Stimulated activated CD8-positive, alpha-beta memory T cell treated with anti-CD3 and anti-CD28 coated beads, Interleukin-4, amount 100 ng/mL, for 24 hours (primary cell): ENCODE measurements at places on chromosomes 13 and 19.

DNA sequence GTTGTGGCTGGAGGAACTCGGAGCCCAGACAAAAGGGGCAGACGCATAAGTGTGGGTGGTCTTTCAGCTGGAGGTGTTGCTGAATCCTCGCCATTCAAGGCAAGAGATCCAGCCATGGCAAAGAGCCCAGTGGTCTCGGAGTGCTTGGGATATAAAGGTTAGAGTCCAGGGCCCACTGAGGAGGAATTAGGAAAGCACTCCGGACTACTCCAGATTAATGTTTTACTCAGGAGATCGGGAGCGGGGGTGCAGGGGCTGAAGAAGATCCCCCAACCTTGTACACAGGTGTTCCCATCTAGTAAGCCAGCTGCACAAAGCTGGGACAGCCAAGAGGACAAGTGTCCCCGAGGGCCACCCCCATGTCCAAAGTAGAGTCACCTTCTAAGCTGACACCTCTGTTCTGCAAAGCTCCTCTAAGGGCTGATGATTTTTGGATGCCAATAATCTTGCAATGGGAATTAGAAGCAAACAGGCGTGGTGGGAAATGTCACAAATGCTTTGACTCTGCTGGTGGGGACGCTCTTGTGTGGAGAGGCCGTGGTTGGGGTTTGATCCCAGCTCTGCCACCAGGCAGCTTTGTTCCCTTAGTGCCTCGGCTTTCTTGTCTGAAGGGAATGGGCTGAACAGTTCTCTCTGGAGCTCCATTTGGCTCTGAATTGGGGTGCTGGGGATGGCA is 194.3 kb upstream of the SOX1 start:
- DNase-seq, result no peak

- no peak for DNase-seq
Observed at GRCh38 chr13:94479616-94480015, at the start of gene DCT. TSS of gene DCT (minus strand) at chr13:94479682. CDS start at chr13:94479255, 427 bp downstream.

DNA sequence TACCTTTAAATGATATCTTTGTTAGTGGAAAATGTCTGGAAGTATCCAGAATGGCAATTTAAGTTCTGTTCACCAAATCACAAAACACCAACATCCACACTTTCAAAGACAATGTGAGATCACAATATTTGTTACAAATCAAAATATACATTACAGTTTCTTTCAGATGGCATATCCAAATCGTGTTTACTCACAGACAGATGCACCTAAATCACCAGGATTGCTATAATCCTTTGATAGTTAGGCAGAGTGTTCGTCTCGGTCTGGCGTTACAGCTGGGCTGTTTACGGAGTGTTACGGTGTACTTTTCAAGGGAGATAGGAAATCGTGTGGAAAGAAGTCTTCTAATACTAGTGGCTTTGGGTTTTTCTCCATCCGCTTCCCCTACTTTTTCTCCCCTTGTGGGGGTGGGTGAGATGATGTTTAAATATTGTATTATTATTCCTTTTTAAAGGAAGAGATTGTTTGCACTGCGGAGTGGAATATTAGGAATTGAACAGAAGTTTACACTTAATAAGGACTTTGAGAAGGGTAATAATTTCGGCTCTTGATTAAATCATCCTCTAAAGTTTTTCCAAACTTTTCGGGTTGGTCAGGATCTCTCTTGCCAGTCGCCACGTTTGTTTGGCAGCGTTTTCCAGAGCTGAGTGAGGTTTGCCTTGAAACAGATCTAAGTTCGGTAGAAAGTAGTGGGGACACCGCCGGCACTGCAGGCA is 1.8 kb downstream of the MAB21L1 start:
- no peak for DNase-seq

DNA sequence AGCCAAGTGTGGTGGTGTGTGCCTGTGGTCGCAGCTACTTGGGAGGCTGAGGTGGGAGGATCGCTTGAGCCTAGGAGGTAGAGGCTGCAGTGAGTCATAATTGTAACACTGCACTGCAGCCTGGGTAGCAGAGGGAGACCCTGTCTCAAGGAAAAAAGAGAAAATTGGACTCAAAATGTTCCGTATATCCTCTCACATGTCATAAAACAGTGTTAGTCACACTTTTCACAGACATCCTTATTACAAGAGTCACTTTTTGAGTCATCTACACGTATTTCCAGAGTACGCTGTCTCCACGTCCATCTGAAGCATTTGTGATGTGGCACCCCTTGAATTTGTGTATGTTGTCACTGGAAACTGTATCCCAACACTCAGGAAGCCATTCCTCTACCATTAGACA is 133.0 kb downstream of the SIPA1L3 start:
- no peak for DNase-seq

DNA sequence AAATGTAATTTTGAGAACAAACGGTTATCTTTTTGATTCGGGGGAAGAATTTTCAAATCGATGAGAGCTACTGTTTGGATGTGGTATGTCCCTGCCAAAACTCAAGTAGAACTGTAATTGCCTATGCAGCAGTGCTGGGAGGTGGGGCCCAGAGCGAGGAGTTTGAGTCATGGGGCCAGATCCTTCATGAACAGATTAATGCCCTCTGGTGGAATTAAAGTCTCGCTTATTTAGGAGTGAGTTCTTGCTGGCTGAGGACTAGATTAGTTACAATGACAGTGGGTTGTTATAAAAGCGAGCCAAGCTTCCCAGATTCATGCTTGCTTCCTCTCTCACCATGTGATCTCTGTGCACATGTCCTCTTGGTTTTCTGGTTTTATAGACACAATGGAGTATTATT is 11.8 kb upstream of the PRR20A start:
- DNase-seq, result no peak

DNA sequence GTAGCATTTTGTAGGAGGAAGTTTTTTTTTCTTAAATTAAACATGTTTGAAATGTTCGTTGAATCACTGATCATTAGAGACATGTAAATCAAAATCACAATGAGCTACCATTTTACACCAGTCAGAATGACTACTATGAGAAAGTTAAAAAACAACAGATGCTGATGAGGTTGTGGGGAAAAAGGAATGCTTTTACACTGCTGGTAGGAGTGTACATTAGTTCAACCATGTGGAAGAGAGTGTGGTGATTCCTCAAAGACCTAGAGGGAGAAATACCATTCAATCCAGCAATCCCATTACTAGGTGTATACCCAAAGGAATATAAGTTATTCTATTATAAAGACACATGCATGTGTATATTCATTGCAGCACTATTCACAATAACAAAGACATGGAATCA is 122.0 kb upstream of the ARGLU1 start:
- DNase-seq, result no peak

- no peak for DNase-seq
Observed at GRCh38 chr19:3976495-3977241, 5.8 kb upstream of the DAPK3 start.

DNA sequence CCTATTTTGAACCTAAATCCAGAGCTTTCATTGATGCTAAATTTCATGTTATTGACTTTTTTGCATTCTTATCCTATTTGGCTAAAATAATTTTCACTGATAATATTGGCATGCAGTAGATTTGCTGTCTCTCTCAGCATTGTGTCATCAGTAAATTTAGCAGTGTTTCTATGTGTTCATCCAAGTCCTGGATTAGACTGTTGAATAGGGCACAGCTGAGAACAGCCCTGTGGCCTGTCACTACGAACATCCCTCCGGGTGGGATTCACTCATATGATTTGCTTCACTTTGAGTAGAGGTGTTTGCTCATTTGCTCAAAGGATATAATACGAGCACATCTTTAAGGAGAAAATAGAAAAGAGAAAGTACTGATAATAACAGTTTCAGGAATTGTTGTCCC is 101.5 kb downstream of the HSPH1 start:
- DNase-seq, result no peak

DNA sequence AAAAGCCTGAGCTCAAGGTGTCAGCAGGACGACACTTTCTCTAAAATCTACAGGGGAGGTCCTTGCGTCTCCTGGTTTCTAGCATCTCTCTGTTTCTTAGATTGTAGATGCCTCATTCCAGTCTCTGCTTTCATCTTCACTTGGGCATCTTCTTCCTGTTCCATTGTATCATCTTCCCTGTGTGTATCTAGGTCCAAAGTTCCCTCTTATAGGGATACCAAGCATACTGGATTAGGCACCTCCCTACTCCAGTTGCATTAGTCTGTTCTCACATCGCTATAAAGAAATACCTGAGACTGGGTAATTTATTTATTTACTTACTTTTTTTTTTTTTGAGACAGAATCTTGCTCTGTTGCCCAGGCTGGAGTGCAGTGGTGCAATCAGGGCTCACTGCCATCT is 91.3 kb upstream of the ABCC4 start:
- no peak for DNase-seq

GRCh38 chr13:98370806-98371515 is 193.9 kb upstream of the RNF113B start:
- DNase-seq, result no peak

DNA sequence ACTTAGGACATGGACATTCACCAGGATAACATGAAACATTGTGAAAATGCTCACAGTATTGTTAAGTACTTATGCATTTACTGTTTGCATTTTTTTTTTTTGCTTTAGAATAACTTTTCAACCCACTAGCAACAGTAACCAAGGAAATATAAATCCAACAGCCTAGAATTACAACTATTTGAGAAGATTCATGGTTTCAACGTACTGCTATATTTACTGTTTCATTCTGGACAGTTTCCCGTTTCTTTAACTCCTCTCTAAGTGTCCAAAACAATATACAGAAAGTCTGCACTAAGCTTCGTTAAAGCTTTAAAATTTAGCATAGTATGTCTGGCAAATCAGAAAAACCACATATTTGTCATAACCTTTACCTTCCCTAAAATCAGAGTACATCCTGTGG is 2.7 kb downstream of the SMAD9 start:
- no peak for DNase-seq

- DNase-seq, result no peak
Observed at GRCh38 chr13:96749825-96750224, 244.5 kb downstream of the OXGR1 start.

DNA sequence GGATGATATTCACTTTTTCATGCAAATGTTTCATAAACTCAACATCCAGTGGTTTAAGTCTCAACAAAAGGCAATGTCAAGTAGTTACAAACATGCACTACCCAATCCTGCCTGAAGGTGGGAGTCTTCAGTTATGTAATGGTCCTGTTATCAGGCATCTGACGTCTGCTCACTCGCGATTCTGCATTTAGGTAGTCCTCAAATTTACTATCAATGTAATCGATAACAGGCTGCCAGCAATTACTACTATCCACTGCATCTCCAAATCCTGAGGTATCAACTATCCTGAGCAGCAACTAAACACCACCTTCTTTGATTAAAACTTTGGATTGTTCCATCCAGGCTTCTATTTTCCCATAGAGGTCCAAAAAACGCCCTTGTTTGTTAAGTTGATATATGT is 51.2 kb downstream of the NLRP12 start:
- peak; percentile 7 for DNase-seq

- DNase-seq, result peak; percentile 15
Observed at GRCh38 chr19:50909240-50910070, 1.7 kb downstream of the KLK4 start.

DNA sequence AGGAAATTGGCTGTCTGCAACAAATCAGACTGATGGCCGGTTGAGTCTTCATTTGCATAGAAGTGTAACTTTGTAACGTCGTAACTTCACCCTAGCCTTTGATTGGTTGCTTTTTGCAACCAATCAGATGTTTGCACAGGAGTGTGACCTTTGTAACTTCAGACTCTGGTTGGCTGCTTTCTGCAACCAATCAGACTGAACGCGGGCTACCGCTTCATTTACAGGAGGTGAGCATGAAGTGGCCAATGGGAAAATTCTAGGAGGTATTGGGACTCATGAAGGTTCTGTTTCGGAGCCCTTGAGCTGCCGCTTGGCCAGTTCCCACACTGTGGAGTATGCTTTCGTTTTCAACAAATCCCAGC is 441 bp upstream of the ZNF559 start:
- DNase-seq, result peak; percentile 16

DNA sequence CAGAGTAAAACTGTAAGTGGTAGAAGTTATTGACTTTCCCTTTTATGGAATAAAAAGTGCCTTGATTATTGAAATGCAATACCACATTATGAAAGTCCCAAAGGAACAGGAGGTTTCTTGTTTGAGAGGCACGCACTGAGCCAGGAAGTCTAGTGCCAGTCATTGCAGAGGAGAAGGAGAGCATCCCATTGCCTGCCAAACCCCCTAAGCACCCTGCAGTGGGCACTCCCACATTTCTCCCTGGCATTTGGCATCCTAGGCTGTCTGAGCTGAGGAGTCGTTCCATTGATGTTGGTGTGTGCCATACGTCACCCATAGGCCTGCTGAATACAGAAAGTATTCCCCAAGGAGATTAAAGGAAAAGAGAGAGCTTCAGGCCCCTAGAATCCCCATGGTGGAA is 85.7 kb upstream of the MBNL2 start:
- DNase-seq, result no peak

DNA sequence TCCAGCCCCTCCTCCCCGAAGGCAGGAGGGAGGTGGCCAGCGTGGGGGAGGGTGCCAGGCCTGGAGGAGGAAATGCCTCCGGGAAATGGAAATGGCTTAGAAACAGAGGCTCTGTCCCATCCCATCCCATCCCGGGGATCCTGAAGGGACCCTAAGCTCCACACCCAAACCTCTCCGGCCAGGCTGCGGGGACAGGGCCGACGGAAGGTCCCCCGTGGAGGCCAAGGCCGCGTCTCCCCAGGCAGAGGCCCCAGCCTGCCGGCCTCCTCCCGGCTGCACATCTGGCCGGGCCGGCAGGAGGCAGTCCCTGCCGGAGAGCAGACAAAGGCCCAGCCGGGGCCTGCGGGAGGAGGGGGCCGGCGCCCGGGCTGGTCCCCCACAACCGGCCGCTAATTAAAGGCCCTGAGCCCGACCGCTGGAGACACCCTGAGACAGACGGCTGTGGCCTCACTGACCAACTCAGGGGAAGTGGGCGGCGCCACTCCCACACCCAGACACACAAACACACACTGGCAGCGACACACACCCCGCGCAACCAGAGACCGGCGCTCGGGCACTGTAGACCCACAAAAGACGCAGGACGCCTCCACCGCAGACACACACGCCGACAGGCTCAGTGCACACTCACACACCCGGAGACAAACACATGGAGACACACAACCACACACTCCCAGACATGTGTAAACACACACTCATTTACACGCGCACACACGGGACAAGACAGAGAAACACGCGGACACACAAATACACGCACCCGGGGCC is 1.1 kb downstream of the ADAMTS10 start:
- DNase-seq, result peak; percentile 22

DNA sequence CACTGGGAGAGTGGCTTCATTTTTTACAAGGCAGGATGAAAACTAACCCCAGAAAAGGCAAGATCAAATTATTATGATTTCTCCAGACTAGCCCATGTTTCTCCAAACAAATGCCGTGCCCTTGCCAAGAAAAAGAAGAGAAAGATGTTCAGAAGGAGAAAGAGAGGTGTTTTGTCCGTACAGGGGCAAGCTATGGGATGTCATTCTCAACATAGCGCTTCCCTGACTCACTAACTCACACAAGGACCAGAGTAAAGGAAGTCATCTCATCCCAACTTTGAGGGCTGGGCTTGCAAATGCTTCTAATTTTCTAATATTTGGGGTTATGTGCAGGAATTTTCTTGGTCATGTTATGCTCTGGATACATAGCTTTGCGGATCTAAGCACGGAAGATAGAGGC is 224.2 kb upstream of the MAB21L1 start:
- DNase-seq, result no peak
